MCF 10A (cell line): ENCODE measurements at places on chromosomes 4 and X. TPM values are rescaled to one million over a fixed set of nuclear protein-coding genes. Genes with fewer than 3 reads are reported as not detected.

DNA sequence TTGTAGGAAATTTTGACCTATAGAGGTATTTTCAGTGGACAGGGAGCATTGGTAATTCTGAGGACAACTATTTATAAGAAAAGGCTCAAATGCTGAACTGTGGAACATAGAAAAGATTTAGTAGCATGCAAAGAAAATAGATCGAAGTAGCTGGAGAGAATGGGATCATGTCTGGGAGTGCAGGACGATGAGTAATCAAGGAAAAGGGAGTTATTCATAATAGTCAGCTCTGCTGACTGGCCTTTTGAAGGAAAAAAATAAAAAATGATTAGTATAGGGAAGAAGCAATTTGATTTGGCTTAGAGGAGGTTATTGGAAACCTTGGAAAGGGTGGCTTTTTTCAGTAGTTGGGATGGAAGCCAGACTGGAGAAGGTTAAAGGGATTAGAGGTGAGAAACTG is 22.9 kb upstream of the ANK2 start:
- no peak for DNase-seq

GRCh38 chr4:176611381-176611780 is 181.3 kb downstream of the VEGFC start:
- DNase-seq = no peak

DNA sequence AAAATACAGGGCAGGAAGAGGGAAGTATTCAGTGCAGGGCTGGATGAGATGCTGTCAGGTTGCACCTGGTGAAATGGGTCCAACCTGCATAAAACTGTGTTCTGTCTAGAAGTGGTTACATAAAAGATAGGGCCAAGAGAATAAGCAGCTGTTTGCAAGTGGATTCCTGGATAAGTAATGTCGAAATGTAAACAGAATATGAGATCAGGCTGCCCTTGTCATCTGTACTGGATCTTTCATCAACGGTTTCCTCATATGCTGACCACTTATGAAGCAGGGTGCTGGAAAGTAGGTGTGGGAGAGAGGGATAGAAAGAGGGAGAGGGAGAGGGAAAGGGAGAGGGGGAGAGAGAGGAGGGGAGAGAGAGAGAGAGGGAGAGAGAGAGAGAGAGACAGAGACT is 349.8 kb upstream of the CPEB2 start:
- peak; percentile 45 for DNase-seq

DNA sequence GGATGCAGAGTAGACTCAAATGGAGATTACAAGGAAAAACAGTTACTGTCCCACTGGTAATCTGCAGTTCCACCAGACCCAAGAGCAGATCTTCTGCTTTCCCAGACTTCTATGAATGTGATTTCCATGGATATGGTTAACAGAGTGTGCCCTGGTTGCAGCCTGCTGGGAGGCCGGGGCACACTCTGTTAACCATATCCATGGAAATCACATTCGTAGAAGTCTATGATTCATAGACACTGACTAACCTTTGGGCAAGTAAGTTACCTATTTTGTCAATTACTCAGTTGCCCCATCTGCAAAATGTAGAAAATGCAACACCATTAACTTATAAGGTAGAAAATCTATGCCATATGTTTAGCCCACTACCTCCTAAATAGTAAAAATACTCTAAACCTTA is 443.1 kb upstream of the PITX2 start:
- DNase-seq = peak; percentile 19

Gene BMX
- not detected in 2 replicates for total RNA-seq

DNA sequence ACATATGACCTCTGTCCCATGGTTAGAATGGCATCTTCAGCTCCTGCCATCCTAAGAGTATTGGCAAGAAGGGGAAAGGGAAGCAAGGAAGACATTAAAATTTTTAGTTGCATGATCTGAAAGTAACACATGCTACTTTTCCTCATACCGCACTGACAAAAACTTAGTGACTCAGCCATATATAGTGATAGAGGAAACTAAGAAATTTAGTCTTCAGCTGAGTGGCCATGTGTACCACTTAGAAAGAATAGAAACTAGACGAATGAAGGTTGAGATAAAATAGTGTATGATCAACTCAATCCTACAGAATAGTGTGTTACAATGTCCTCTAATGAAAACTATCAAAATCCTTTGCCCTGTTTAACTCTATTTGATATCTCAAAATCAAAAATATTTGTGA is 164.1 kb downstream of the PPP3CA start:
- no peak for DNase-seq

Gene FAM156A
- total RNA-seq = 19.3 and 21.2 TPM in 2 replicates

DNA sequence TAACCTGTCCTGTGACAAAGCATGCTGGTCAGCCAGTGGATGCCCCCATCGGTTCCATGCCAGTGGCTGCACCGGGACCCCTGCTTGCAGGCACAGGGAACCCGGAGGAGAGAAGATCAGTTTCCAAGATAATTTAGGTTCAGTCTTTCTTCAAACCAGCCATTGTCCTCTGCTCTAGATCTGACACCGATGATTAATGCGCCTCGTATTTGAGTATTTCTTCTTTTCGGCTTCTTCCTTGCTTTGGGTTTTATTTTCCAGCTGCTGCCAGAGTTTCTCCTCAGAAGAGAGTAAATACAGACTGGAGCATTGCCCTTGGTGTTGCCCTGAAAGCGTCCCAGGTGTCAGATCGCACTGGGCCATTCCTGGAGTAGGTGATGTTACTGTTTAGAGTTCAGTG is 19.2 kb upstream of the BCOR start:
- no peak for DNase-seq

- DNase-seq = peak; percentile 56
Observed at GRCh38 chr4:108118505-108118904, 50.2 kb downstream of the LEF1 start.

GRCh38 chr4:2469192-2469984 is 482 bp downstream of the RNF4 start:
- DNase-seq = peak; percentile 47

DNA sequence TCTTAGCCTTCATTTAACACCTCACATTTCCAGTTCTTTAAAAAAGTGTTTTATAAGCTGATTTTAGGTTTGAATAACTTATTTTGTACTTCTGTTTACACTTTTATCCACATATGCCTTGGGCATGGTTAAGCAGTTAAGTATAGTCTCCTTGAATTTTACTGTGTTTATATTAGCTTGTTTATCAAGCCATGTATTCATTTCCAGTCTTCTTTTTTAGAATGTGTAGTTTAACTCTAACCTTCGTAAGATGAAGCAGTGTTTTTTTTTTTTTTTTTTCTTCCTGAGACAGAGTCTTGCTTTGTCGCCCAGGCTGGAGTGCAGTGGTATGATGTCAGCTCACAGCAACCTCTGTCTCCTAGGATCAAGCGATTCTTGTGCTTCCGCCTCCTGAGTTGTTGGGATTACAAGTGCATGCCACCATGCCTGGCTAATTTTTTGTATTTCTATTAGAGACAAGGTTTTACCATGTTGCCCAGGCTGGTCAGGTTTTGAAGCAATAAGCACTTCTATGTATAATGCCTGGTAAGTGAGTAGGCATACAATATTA is 42.5 kb downstream of the BMP2K start:
- DNase-seq = no peak

DNA sequence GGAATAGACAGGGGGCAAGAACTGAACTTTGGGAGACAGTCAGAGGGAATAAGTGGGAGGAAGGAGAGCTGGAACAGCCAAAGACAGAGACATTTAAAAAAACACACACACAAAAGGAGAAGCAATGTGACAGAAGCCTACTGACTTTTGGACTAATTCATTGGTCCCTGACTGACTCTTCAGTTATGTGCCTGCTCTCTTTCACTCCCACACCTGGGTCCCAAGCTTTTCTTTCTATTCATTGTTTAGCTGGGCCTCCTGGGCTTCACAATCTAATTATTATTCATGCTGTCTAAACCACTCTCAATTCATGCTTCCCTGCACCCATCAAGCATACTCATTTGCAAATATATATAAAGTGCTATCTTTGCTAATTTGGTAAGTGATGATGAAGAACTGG is 139.2 kb upstream of the IRS4 start:
- no peak for DNase-seq

Gene OPHN1
- 4.0 and 4.8 TPM in 2 replicates for total RNA-seq

Gene CRLF2
- not detected in 2 replicates for total RNA-seq

DNA sequence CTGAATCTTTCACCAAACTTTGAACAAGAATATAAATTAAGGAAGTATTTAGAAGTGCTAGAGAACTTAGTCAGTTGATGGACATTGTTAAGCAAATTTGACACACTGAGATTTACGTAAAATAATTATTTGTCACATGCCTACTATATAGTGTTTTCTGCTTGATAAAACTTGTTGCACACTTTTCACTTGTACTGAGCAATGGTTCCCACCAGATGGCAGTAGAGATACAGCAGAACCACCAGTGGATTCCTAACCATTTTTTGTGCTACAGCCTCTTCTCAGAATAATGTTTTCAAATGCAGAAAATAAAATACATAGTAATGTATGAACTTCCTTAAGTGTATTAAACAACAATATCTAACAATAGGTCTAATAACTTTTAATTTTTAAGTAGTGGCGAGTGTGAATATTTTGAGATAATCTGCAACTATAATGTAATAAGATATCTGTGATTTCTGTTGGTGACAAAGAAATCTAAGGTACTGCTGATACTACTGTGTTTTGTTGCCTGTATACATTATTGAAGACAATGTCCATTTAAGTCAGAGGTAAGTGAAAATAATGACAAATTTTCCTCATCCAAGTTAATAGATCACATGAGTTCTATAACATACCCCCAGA is 81.2 kb downstream of the APOOL start:
- DNase-seq = peak; percentile 44

GRCh38 chr4:164357957-164358356 is 396.0 kb upstream of the SMIM31 start:
- DNase-seq = peak; percentile 65

- no peak for DNase-seq
Observed at GRCh38 chr4:162977788-162978187, 188.9 kb downstream of the NAF1 start.

DNA sequence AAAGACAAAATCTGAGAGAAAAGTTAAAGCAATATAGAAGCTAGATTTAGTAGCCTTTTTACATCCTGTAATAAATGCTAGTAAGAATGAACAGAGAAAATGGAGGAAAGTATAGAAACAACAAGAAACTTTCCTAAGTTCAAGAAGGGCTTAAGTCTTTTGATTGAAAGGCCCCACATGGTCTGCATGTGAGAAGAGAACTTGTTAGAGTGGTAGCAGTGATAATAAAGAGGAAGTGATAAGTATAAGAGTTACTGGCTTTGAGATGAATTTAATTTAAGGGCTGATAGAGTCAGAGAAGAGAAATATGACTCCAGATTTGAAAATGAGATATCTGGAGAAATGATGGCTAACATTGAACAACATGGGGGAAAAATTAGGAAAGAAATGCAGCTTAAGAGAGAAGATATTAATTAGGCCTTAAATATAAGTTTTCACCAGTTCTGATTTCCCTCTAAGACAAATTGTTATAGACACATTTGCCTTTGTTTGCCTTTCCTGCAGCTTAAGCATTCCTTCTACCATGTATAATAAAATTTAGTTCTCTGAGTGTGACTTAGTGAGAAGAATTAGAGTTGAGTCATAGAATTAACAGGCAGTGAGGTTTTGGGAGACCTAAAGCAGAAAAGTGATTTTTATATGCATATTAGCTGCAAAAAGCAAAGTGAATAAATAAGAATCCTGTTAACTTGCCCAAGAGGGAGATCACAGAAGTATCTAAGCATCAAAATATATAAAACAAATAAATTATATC is 18.4 kb downstream of the ZFX start:
- DNase-seq = no peak

DNA sequence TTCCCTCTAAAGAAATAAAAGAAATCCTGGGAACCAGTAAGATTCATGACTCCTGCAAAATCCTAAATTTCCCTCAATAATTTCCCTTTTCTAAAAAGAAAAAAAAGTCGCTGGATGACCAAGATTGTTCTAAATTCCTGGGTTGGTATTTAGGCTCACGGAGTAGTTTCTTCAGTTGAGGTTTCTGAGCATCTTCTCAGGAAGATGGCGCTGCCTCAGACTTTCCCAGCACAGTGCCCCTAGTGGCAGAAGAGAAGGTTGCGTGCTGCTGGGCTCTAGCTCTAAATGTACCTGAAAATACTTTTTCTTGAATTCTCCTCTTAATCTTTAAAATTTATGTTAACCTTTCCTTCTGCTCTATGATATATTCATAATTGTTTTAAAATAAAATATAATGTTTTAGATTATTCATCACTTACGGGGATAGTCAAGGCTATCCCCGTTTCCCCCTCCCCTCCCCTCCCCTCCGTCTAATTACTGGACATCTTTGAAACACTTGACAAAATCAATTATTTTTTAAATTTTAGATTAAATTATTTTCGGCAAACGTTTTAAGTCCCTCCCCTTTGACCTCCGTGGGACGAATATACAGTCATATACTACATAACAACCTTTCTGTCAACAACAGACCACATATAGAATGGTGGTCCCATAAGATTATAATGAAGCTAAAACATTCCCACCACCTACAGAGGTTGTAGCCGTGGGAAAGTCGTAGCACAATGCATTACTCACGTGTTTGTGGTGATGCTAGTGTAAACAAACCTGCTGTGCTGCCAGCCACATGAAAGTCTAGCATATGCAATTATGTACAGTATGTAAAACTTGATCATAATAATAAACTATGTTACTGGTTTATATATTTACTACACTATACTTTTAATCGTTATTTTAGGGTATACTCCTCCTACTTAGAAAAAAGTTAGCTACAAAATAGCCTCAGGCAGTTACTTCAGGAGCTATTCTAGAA is 41.0 kb upstream of the GATB start:
- peak; percentile 67 for DNase-seq

DNA sequence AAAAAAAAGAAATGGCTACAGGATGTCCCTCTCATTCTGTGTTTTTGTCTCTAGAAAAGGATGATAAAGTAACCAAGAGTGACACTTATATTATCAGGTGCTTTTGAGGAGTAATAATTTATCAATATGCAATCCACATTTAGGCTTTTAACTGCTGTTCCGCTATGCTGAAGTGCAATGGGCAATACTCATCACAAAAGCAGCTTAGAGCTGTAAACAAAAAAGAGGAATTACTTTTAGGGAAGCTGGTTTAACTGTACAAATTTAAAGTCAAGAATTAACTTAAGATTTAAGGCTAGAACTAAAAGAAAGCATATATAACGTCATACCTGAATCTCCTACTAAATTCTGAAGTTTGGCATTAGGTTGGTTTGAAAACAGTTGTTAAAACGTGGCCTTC is 93.5 kb upstream of the DDX3X start:
- no peak for DNase-seq

- DNase-seq = no peak
Observed at GRCh38 chr4:23958749-23959148, 68.9 kb upstream of the PPARGC1A start.

GRCh38 chr4:146490106-146490505 is 31.6 kb downstream of the SLC10A7 start:
- DNase-seq = no peak
